Fibroblast of gingiva (primary cell): ENCODE measurements at places on chromosomes 12 and 14.

GRCh38 chr12:39011166-39011565 lies 105.8 kb upstream of the CPNE8 start:
- no peak for DNase-seq

DNA sequence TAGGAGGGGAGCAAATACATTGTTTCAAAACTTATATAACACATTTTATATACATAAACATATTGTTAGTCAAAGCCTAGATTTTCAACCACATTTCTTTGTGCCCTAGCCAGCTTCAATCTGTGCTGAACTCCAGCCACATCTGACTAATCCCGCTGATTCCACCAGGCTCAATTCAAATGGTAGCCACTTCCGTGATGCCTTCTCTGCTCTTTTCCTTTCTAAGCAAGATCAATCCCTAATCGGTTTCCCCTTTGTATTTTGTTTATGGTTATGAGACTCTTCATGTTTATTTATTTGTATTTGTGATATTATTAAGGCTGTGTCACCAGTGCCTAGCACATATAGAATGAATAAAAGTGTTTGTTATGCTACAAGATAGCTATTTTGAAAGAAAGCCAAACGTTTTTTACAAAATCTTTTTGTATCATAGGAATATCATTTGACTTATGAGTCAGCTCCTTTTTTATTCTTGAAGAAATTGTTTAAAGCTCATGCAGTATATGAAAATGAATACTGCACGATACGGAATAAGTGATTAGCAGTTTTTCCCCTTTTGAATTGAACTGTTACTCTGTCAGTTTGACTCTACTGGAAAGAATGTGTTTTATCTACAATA lies 110.2 kb downstream of the PLEKHA5 start:
- DNase-seq = peak; percentile 50

DNA sequence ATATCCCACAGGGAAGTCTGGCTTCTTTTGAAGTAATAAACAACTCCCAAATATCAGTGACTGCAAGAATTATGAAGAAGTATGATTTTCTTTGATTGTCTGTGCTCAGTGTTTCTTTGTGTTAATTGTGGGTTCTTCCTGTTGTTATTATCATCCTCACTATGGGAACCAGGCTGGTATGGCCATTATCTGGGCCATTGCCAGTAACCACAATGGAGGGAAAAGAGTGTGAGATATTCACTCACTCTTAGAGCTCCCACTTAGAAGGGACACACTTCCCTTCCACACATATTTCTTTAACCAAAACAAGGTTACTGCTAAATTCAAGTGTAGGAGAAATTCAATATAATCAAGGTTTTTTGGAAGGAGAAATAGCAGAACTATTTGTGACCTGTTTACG lies 503.7 kb downstream of the SLC6A15 start:
- no peak for DNase-seq

DNA sequence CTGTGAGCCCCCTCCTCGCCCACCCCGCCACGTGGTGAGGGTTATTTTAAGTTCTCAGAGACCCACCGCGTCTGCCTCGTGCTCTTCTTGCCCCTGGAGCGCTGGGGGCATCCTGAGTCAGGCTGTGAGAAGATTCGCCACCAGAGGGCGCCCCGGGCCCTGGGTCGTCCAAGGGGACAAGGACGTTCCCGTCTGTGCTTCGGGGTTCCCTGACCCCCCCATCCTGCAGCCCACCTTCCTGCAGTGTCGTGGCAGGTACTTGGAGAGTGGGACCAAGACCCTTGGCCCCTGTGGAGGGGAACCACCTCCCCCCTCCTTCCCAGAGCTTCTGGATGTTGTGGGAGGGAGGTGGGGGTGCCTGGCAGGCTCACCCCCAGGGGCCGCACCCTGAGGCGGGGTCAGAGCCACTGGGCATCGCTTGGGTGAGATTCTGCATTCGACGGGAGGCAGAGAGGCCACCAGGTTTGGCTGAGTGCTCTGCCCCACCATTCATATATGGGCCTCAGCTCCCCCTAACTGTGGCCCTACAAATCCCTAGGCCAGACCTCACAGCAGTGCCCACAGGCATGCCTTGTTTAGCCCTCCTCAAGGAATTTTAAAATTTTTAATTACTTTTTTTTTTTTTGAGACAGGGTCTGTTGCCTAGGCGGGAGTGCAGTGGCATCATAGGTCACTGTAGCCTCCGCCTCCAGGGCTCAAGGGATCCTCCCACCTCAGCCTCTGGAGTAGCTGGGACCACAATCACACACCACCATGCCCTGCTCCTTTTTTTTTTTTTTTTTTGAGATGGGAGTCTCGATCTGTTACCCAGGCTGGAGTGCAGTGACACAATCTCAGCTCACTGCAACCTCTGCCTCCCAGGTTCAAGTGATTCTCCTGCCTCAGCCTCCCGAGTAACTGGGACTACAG lies 17.0 kb downstream of the RHOF start:
- peak; percentile 38 for DNase-seq

GRCh38 chr12:52195065-52195730 lies 3.4 kb upstream of the KRT80 start:
- DNase-seq = no peak

GRCh38 chr12:104054681-104055346 lies 4.8 kb upstream of the GLT8D2 start:
- no peak for DNase-seq

GRCh38 chr12:132054983-132055382 lies 89.1 kb downstream of the DDX51 start:
- no peak for DNase-seq

DNA sequence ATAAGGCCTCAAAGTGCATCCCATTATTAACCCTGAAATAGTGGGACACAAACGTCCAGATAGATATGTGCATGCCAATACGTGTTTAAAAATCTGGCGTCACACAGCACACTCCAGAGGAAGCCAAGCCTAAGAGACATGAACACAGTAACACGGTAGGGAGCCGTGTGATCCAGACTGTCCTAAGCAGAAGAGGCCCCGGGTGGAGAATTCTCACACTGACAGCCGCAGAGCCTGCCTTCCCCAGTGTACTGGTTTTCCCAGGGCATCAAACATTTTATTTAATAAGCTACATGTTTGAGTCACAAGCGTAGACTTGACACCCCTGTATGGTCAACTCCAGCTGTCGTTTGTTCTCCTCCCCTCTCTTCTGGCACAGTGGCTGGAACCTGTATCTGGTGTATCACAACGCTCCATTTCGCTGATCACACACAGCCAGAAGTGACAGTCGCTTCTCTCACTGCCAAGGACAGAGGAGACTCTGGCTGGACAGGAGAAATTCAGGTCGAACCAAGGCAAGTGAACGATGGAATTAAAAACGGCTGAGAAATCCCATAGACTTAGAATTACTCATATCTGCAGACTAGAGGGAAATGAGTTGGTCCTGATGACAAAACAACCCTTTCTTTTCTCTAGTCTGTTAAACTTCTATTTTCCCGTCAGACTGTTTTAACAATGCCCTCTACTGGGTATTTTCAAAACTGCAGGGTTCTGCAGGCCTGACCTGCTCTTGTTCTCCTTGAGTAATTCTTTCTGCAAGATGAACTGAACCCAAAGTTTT lies 359.9 kb downstream of the RGS6 start:
- DNase-seq = peak; percentile 18

- peak; percentile 40 for DNase-seq
Observed at GRCh38 chr14:35687335-35687939, 121.7 kb downstream of the RALGAPA1 start.

- DNase-seq = peak; percentile 21
Observed at GRCh38 chr12:16606201-16606849, 363 bp upstream of the LMO3 start.

GRCh38 chr12:21296751-21297406 lies 37.8 kb downstream of the SLCO1A2 start:
- no peak for DNase-seq

DNA sequence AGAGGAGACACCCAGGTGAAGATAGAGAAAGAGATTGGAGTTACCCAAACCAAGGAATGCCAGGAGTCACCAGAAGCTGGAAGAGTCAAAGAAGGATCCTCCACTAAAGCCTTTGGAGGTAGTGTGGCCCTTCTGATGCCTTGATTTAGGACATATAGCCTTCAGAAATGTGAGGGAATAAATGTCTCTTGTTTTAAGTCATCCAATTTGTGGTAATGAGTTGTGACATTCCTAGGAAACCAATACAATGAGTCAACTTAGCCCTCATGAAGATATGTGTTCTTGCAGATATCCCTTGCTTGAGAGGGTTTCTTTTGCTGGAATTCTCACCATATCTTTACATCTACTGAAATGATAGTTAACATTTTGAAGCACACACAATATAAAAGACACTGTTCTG lies 58.8 kb downstream of the CCER1 start:
- DNase-seq = peak; percentile 45

DNA sequence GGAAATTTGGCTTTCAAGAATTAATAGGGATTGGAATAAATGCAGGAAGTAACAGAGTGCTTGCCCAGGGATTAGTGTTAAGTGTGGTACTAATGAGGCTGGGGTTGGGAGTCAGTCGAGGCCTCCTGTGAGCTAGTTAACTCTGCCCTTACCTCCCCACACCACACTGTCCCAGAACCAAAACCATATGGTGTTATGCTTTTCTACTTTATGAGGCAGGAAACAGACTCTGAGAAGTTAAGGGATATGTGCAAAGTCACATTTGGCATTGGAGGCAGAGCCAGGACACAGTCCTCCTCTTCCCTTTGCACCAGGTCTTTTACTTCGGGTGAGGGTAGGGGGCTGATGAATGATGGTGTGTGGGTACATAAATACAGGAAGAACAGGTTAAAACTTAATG lies 41.9 kb downstream of the PELI2 start:
- DNase-seq = no peak

DNA sequence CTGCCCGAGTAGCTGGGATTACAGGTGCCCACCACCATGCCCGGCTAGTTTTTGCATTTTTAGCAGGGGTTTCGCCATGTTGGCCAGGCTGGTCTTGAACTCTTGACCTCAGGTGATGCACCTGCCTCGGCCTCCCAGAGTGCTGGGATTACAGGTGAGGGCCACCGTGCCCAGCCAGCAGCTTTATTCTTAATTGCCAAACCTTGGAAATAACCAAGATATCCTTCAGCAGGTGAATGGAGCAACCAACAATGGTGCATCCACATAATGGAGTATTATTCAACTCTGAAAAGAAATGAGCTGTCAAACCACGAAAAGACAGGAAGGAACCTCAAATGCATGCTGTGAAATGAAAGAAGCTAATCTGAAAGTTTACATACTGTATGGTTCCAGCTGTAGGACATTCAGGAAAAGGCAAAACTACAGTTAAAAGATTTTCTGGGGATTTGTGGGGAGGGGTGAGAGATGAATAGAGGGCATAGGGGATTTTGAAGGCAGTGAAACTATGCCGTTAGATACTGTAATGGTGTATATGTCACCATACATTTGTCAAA lies 118.8 kb upstream of the CCND2 start:
- DNase-seq = no peak

- no peak for DNase-seq
Observed at GRCh38 chr14:102805371-102805891, 28.2 kb downstream of the TRAF3 start.

DNA sequence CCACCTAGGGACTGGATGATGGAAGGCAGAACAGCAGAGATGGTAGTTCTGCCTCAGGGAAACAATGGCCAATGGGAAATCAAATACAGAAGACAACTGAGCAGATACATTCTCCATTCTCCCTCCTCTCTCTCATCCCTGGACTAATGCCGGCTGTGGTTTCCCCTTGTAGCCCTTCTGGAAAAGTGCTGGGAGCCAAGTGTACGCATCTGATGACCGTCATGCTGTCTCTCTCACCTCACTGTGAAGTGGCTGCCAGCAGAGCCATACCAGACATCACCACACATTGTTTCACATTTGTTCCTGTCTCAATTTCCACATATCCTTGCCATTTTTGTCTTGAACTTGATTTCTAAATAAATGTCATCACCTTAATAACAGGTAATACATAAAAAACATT lies 3.1 kb downstream of the TAS2R46 start:
- no peak for DNase-seq

DNA sequence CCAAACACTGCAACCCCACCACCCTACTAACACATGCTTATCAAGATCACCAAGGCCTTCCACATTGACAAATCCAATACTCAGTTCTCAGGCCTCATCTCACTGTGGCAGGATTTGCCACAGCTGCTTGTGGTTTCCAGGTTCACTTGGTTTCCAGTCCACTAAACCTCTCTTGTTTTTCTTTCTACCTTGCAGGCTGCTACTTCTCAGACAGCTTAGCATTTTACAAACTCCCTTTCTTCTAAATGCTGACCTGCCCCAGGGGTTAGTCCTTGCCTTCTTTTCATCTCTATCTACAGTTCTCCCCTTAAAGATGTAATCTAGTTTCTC lies 84.1 kb downstream of the BCAT1 start:
- no peak for DNase-seq

DNA sequence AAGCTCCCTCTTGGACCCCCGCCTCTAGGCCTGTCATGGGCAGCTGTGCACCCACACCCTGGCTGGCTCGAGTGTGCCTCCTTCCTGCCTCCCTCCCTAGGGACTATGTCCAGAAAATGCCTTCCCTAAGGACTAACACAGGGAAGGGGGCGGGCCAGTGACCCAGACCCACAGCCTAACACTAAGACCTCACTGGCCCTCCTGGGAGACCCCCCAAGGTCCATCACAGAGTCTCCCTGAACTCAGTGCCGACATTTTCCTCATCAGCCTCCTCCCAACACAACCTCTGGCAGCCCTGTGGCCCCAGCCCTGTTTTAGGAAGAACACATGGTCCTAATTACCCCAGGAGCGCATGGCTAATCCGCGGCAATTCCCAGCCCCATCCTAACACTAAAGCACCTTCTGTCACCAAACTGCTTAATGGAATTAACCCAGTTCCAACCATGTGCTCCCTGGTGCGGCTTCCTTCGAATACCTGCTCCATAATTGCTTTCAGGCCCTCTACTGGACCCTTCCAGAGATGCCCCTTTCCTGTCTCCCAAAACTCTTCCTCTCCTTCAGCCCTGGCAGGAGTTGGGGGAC lies 5.6 kb downstream of the MSI1 start:
- DNase-seq = no peak

DNA sequence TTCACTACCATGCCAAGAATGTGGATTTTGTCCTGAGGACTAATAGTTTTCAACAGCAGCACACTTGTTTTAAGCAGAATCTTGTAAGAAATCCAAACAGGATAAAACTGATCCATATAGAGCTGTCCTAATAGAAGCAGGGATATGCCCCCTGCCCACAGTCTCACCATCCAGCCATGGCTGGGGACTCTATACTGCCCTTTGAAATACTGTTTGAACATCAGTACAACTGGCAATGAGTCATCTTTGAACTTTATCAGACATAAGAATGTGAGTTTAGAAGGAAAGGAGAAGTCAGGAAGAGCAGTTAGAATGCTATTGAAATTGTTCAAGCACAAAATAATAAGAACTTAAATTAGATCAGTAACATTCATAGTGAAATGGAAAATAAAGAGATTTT lies 3.8 kb upstream of the C12orf42 start:
- no peak for DNase-seq

DNA sequence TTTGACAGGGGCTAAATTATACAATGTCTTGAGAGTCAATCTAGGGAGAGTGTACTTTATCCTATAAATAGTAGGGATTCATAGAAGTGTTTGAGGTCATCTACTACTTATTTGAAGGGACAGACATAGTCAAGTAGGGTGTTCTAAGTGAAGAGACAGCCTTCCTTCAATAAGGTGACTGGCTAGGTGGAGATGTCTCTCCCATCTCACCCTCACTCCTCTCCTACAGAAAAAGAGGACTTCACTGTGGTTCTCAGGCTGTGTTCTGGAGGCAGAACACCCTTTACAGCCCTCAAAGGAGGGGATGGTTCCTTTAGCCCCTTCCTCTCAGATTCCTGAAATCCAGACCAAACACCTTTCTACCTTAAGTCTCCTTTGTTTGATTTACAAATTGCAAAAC lies 2.8 kb upstream of the NFE2 start:
- no peak for DNase-seq

GRCh38 chr12:22874151-22874550 lies 249.2 kb downstream of the ETNK1 start:
- DNase-seq = no peak
